ENCODE measurements at places on chromosomes 6 and 20. TPM values are rescaled to one million over a fixed set of nuclear protein-coding genes. Genes with fewer than 3 reads are reported as not detected.
A peak's percentile ranks its signal among the peaks of the same experiment; 100 is the strongest.

TAAR6 gene
- total RNA-seq, result not detected

CTNNBL1 gene
- total RNA-seq, result 35.0 TPM

LGSN gene
- not detected for total RNA-seq

SPO11 gene
- total RNA-seq, result not detected

RBM24 gene
- 0.46 TPM for total RNA-seq

PTK6 gene
- total RNA-seq, result 72.4 TPM

NRN1 gene
- 19.5 TPM for total RNA-seq

GATA5 gene
- not detected for total RNA-seq

EPPIN gene
- not detected for total RNA-seq

TP53INP2 gene
- total RNA-seq, result 6.6 TPM

ADAM33 gene
- total RNA-seq, result 9.1 TPM

FBXL4 gene
- 18.0 TPM for total RNA-seq

DNA sequence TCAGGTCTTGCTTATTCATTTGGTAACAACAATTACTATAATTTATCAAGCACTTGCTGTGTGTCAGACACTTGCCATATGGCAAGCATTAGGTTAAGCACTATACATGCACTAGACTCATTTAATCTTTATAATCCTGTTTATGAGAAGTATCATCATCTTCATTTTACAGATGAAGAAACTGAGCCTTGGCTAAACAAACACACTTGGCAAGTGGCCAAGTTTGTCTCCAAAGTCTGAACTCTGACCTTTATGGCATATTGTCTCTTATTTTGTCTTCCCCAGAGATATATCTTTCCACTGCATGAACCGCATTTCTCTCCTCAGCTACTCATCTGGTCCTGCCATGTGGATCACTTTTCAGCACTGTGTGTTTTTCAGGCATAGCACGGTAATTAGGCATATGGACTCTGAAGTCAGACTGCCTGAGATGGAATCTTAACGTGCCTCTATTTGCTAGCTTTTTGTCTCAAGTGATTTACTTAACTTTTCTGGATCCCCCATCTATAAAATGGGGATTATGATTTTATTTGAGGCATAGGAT, 4.7 kb downstream of the ADGRF5 start:
- no peak for DNase-seq

- DNase-seq, result no peak
These were observed 59.1 kb downstream of the KIF16B start for GRCh38 chr20:16514140-16514539.

- no peak for DNase-seq
These were observed 57.5 kb upstream of the IL20RA start for GRCh38 chr6:137102050-137102848.

DNA sequence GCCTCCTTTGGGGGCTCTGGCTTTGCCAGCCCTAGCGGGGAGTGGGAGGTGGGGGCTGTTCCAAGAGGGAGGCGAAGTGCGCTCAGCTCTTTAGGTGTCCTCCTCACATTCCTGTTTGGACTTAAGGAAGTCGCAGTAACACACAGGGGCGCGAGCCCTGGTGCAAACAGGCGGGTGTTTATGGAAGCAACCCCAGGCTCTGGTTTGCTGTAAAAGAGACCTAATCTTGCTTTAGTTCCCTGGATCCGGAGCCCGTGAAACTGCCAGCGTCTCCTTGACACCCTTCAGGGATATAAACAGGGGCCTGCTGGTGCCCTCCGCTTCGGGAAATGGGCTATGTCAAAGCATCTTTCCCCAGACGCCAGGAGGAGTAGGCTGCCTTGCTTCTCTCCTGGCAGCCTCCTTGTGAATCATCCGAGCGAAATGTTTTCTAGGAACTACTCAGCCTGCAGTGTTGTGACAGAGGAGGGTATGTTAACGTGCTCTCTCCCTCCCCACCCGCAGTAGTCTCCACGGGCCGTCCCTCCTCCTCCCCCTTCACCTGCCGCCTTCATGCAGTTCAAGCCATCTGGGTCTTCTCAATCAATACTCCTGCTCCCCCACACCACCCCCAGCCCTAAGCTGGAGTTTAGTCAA, 168.0 kb upstream of the LRFN2 start:
- DNase-seq, result no peak

- no peak for DNase-seq
These were observed 510.5 kb upstream of the MAP3K7 start for GRCh38 chr6:91097364-91097763.

- DNase-seq, result no peak
These were observed 106.2 kb downstream of the TULP4 start for GRCh38 chr6:158418501-158418900.

DNA sequence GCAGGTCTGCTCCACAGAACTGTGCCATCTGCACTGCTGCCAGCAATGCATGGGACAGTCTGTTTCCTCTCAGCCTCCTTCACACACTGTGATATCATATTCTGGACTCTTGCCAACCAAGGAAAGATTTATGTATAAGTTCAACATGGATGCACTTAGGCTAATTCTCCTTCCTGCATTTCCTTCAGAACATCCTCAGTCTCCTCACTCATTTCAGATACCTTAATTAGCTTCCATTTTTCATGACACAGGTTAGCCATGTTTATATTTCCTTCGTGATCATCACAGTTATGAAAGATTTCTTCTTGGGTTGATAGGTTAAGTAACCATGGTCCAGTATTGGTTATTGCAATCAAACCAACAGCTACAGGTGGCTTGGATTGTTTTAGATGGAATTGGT, 46.4 kb upstream of the DDR1 start:
- no peak for DNase-seq

DNA sequence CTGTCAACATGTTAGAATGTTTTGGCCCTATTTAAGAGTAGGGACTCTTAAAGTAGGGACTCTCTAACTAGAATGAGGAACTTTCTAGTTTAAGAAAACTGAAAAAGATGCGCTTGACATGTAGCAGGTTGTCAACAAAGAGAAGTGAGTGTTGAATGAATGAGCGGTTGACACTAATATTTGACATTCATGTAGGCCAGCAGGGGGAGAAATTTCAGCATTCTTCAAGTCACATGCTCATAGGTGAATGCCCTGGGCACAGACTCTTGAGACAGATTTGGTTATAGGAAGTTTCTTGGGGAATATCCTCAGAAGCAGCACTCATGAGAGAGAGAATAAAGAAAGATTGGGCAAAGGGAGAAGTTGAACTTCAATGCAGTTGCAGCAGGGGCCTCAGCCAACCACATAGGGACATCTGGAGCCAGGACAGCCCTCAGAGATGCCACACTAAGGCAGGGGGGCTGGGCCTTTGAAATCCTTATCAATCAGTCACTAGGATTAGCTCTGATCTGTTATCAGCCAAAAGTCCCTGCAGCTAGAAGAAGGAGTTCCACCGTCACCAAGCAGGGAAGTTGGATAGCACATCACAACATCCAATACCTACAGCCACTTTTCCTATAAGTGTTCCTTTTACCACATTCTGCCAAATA, 145.1 kb upstream of the FKBP1C start:
- no peak for DNase-seq

- no peak for DNase-seq
These were observed 43.9 kb upstream of the GJE1 start for GRCh38 chr6:142088858-142089216.

DNA sequence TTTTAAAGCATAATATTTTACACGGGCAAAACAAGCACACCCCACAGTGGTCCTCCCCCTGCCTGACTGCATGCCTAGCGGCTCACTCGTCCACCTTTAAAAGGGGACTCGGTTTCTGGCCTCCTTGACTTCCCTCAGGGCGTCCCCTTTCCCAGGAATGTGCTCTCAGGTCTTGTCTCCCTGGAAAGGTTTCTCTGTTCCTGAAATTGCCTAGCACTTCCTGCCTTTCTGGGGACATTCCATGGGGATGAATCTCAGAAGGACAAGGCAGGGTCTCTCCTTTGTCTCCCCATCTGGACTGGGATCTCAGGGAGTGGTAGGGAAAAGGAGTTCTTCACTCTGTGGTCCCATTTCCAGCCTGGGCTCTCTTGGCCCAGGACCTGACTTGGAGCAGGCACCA, 4.9 kb downstream of the TCF15 start:
- no peak for DNase-seq

- no peak for DNase-seq
These were observed 74.3 kb downstream of the ADGB start for GRCh38 chr6:146673069-146673468.

DNA sequence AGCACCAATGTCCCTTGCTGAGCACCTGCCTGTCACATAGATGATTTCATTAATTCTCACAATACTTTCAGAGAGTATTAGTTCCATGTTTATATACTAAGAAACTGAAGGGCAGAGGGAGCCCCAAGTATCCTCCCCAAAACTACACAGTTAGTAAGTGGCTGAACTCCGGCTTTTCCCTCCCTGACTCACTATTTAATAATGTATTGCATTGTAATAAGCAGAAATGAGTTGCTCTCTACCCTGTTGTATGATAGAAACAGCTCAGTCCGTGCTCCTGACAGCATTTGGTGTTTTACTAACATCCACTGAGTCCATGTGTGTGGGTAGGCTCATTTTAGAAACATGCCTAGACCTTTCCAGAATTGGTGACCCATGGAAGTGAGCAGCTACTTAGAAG, 76.8 kb downstream of the OLIG3 start:
- DNase-seq, result no peak

- no peak for DNase-seq
These were observed 65.6 kb downstream of the PLG start for GRCh38 chr6:160767647-160768019.

DNA sequence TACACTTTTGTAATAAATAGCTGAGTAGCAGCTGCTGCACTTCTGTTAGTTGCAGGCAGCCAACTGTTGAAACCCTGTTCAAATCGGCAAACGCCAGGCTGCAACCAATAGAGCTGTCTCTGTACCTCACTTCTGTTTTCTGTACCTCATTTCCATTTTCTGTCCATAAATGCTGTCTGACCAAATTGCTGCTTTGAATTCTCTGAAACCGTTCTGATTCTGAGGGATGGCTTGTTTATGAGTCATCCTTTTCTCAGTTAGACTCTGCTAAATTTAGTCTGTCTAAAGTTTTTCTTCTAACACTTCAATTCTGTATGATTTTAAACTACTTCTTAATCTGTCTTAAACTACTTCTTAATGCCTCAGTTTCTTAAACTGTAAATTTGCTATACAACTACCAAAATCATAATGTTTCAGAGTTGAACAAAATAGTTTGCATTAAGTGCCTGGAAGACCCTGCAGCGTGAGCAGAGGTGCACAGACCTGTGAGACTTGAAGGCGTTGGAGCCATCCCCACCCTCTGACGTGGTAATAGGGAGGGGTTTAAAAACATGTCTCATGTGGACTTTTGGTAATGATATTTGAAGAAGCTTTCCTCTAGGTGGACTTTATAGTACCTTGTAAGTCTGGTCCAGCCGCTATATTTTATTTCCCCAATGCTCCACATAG, 9.6 kb downstream of the BTNL2 start:
- no peak for DNase-seq

GRCh38 chr6:109339906-109340678, 42.2 kb downstream of the CD164 start:
- no peak for DNase-seq

- DNase-seq, result no peak
These were observed 184.1 kb downstream of the TMEM242 start for GRCh38 chr6:157139054-157139708.

DNA sequence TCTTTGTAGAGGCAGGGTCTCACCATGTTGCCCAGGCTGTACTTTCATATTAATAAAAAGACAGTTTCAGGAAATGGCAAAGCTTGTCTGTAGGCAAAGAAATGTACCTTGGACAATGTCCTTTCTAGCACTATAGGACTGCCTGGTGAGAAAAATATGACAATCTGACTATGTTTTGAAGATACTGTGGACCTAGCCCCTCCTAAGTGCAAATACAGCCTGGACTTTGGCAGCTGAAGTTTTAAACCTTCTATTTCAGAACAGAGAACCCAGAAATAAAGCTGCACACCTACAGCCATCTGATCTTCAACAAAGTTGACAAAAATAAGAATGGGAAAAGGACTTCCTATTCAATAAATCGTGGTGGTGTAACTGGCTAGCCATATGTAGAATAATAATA, 18.9 kb upstream of the IL17A start:
- no peak for DNase-seq

GRCh38 chr20:7836076-7836475, 104.2 kb downstream of the HAO1 start:
- no peak for DNase-seq

GRCh38 chr20:53255102-53255710, 283.0 kb downstream of the TSHZ2 start:
- DNase-seq, result no peak

GRCh38 chr6:52554684-52555280, 22.1 kb downstream of the TRAM2 start:
- DNase-seq, result peak; percentile 75

GRCh38 chr6:15755526-15755925, 92.7 kb upstream of the DTNBP1 start:
- no peak for DNase-seq

GRCh38 chr6:3157131-3157933, at the start of gene TUBB2A:
TUBB2A (minus strand) TSS chr6:3157544; CDS start chr6:3157463, 81 bp downstream.
- peak; percentile 97 for DNase-seq

GRCh38 chr20:53073636-53074415, 101.7 kb downstream of the TSHZ2 start:
- no peak for DNase-seq

GRCh38 chr20:43948455-43948854, 33.8 kb downstream of the TOX2 start:
- no peak for DNase-seq

- no peak for DNase-seq
These were observed 67.1 kb downstream of the NOL4L start for GRCh38 chr20:32517914-32518592.

DNA sequence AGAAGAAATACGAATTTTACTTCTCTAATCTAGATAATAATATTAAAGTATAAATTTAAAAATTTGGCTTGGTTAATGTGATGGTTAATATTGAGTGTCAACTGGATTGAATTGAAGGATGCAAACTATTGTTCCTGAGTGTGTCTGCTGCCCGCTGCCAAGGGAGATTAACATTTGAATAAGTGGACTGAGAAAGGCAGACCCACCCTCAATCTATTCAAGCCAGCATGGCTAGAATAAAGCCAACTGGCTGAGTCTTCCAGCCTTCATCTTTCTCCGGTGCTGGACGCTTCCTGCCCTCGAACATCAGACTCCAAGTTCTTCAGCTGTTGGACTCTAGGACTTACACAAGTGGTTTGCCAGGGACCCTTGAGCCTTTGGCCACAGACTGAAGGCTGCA, 152.7 kb downstream of the TBXT start:
- no peak for DNase-seq

DNA sequence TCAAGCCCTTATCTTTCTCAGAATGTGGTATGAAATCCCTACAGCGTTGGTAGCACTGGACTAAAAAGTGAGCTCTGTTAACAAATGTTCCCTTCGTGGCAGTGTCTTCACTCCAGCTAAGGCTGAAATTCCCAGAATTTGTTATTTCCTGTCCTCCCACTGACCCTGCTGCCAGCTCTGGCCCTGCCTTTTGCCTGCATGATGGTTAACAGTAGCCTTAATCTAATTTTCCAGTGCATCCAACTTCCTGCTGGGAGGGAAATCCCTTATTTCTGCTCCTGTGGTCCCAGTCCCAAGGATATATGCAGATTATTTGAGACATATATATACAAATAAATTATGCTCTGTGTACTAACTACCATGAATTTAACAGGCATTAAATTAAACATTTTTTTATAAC, 157.2 kb upstream of the CARMIL1 start:
- DNase-seq, result no peak

- no peak for DNase-seq
These were observed 5.4 kb downstream of the DPPA5 start for GRCh38 chr6:73348550-73349204.

- DNase-seq, result no peak
These were observed 11.9 kb downstream of the ZNF335 start for GRCh38 chr20:45959956-45960630.

GRCh38 chr6:112927641-112928320, 580.7 kb downstream of the RFPL4B start:
- no peak for DNase-seq

GRCh38 chr6:25583099-25583498, 68.9 kb upstream of the SCGN start:
- DNase-seq, result no peak

Data from lower leg skin (tissue), 4 donors.